ENCODE measurements at places on chromosomes 5 and 9.

DNA sequence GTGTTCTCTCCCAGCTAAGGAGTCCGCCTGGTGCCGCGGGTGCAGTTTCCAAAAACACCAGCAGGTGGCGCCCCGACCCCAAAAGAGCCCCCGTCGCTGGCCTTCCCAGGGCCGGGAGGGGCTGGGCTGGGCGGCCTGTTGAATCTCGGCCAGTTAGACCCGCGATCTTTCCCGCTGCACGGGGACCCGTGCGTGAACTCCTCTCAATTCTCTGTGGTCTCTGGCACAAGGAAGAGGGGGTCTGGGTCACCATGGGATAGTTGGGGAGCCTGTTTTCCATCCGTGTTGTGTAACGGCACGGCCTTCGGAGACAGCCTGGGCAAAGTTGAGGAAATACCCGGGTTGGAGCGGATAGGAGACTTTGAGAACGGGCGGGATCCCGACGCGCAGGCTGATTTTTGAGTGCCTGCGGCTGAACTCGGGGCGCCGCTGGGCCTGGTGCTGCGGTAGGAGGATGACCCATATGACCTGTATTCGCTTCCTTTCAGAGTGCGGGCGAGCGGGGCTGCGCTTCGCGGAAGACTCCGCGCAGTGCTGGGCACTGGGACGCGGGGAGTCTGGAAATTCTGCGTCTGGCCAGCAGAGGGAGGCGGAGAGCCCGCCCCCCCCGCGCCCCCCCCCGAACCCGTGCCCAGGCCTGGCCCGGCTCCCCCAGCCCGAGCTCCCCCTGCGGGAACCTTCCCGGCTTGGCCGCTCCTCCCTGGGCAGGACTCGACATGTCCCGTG, 7.9 kb upstream of the PSD2 start:
- DNase-seq, result peak; percentile 10

- DNase-seq, result peak; percentile 38
These were observed 1402.4 kb upstream of the NUDT12 start for GRCh38 chr5:104965006-104965405.

- no peak for DNase-seq
These were observed 1.5 kb downstream of the CA9 start for GRCh38 chr9:35675204-35675603.

DNA sequence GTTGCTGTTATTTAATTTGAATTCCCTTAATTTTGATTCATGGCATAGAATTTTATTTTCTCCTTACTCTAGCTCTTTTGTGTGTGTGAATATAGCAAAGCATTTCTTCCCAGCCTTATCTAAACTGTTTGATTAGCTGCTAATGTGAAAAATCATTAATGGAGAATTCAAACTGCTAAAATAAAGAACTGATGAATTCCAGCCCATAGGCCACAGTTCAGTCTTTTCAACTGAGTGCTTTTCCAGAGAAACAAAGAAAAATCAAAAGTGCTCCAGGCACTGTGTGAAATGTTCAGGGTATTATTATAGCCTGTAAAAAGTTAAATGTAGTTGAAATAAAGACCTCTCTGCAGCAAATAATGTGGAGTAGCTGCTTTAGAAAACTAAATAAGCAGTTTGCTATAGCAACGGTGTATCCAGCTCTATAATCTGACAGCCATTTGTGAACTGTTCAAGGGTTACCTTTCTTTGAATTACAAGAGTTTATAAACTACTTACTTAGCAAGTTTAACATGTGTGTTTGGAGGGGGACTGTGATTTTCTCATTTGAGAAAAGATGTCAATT, 123.8 kb downstream of the GIN1 start:
- DNase-seq, result no peak

DNA sequence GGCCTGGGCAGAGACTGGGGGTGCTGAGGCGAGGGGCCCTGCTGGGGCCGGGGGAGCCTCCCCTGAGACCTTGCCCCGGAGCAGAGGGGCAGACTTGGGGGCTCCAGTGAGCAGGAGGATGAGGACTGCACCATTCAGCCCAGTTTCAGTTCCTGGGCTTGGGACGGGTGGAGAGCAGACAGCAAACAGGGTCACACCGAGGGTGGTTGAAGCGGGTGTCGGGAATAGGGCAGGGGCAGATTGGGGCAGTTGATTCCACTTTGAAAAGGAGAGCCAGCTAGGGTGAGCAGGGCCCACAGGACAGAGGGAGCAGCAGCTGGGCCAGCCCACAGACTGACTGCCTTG, 4.5 kb downstream of the GRK6 start:
- no peak for DNase-seq

GRCh38 chr5:177317959-177318377, 6.3 kb upstream of the MXD3 start:
- DNase-seq, result no peak

GRCh38 chr5:165920655-165921054, 2370.8 kb upstream of the WWC1 start:
- DNase-seq, result no peak

DNA sequence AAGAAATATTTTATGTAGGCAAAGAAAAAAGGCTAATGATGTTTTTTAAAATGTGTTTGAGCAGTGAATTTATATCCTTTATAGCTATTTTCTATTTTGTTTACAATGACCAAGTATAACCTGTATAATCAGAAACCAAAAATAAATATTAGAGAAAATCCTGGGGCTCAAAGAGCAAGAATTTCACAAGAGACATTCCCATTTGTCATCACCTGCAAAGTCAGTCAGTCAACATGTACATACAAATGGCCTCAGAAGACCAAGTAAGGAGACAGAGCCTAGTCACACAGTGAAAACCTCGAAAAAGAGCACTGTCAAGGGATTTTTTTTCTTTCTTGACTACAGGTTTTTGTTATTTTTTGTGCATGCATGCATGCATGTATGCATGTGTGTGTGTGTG, 231.4 kb downstream of the GLIS3 start:
- no peak for DNase-seq

- DNase-seq, result peak; percentile 18
These were observed 248.3 kb downstream of the CDH18 start for GRCh38 chr5:19739671-19740070.

GRCh38 chr9:71127301-71127700, 5.9 kb upstream of the TRPM3 start:
- DNase-seq, result no peak

- DNase-seq, result no peak
These were observed 39.4 kb downstream of the SMIM23 start for GRCh38 chr5:171825051-171825450.
